MM.1S (cell line): ENCODE measurements at places on chromosomes 2 and 18.

GRCh38 chr2:29241955-29242565 lies 126.8 kb downstream of the CLIP4 start:
- DNase-seq = no peak

GRCh38 chr2:55269645-55269990 lies 587 bp upstream of the MTIF2 start:
- DNase-seq = no peak

GRCh38 chr2:239818531-239819011 lies 206.6 kb downstream of the NDUFA10 start:
- DNase-seq = no peak

GRCh38 chr18:74194691-74195090 lies 46.4 kb downstream of the TIMM21 start:
- no peak for DNase-seq

DNA sequence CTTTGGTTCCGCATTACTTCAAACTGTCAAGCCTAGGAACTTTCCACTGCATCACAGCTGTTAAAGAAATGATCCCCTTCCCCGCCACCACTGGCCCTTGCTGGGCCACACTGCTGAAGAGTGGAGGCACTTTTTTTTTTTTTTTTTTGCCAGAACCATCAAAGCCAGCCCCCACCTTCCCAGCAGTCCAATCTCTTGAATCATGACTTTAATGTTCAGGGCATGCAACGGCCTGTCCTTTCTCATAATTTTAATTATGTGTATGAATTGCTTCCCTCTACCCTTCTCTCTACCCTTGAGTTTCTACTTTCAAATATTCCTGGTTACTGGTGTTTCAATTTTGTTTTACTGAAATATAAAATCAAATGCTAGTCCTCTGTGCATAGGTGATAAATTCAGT lies 102.1 kb upstream of the LMAN1 start:
- DNase-seq = no peak

GRCh38 chr2:213766062-213766461 lies 481.8 kb downstream of the SPAG16 start:
- DNase-seq = no peak

GRCh38 chr18:53944721-53945120 lies 279.7 kb downstream of the MBD2 start:
- no peak for DNase-seq

DNA sequence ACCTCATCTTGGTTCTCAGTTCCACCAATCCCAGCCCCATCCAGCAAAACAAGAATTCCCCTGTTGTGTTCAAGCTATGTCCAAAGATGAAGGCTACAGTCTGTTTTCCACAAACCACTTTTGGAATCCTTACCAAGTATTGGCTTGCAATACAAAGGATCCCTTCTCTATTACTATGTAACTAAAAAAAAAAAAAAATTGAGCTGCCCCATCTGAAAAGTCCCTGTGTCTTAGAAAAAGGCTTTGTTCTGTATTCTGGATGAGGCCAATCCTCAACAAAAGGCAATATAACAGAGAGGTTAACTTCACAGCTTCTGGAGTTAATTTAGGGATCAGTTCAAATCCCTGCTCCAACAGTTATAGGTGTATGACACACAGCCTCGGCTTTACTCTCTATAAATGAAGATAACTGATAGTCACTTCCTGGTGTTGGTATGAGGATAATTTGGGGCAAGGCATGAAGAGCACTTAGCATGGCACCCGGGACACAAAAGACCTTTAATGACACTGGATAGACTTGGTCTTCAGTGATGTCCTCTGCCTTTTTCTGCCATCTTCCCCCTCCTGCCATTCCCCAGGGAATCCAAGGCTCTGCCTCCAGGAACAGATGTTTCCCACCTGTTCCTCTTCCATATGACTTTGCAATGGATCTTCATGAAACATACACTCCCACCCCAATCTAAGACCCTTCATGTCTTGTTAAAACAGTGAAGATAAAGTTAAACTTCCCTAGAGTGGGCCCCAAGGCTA lies 61.2 kb upstream of the ATL2 start:
- no peak for DNase-seq

DNA sequence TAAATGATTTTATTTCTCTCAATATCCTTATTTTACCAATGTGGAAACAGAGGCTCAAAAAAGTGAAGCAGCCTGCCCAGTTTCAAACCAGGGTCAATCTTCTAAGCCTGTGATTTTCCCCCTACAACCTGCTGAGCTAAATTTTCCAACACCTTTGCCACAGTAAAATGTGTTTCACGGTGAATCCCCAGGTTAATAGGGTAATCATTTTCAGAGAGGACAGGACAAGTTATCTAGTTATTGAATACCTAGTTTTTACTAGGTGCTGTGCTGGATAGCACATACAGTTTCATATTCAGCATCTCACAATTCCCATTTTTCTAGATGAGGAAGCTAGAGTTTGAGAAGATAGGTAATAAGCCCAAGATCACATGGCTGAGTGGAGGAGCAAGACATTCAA lies 236.6 kb downstream of the PTH2R start:
- no peak for DNase-seq

- no peak for DNase-seq
These were observed 138.2 kb downstream of the UBR3 start for GRCh38 chr2:169965495-169965894.
